ENCODE measurements at places on chromosomes 5 and 9. TPM values are rescaled to one million over a fixed set of nuclear protein-coding genes. Genes with fewer than 3 reads are reported as not detected.

Gene AK8
- 0.93 TPM for total RNA-seq

Gene C1QTNF3
- total RNA-seq = 7.7 TPM

Gene EIF4E1B
- not detected for total RNA-seq

Gene YTHDC2
- total RNA-seq = 41.7 TPM

Gene HSPB3
- not detected for total RNA-seq

Gene MCIDAS
- not detected for total RNA-seq

Gene NMRK1
- total RNA-seq = 6.5 TPM

Gene CNTFR
- total RNA-seq = not detected

Gene SPINK7
- not detected for total RNA-seq

Gene PCDHB11
- total RNA-seq = not detected

Gene HTR4
- not detected for total RNA-seq

Gene GPSM1
- 1.9 TPM for total RNA-seq

Gene FOXD4L3
- not detected for total RNA-seq

Gene ANKDD1B
- total RNA-seq = 0.37 TPM

Gene F2RL1
- 0.22 TPM for total RNA-seq

Gene IFNK
- not detected for total RNA-seq

Gene CCNJL
- total RNA-seq = 0.09 TPM

Gene GABRP
- total RNA-seq = not detected

Gene CORO2A
- 0.78 TPM for total RNA-seq

Gene TMEM174
- total RNA-seq = not detected

Gene TARS1
- total RNA-seq = 176 TPM

Gene STPG3
- total RNA-seq = 0.37 TPM

Gene DMRT1
- not detected for total RNA-seq

Gene FAM81B
- total RNA-seq = not detected

Gene C9orf50
- not detected for total RNA-seq
